CD4-positive, CD25-positive, alpha-beta regulatory T cell (primary cell): ENCODE measurements at places on chromosomes 12 and 14.

DNA sequence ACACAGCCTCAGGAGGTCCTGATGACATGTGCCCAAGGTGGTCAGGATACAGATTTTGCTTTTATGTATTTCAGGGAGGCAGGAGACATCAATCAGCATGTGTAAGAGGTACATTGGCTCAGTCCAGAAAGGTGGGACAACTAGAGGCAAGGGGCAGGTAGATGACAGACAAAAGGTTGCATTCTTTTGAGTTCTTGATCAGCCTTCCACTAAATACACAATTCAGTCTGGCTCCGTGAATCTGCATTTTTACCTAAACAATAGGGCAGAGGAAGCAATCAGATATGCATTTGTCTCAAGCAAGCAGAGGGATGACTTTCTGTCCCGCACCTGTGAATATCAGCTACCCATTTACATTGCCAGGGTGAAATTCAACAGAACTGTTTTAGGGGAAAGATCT, 178.6 kb downstream of the KSR2 start:
- H3K27ac ChIP-seq = no peak overlapping the region
- H3K27me3 ChIP-seq = no peaks in the 10 kb centered on the region
- no peaks in the 10 kb centered on the region for H3K36me3 ChIP-seq
- H3K4me1 ChIP-seq = no peaks in the 10 kb centered on the region
- H3K4me3 ChIP-seq = no peak overlapping the region

DNA sequence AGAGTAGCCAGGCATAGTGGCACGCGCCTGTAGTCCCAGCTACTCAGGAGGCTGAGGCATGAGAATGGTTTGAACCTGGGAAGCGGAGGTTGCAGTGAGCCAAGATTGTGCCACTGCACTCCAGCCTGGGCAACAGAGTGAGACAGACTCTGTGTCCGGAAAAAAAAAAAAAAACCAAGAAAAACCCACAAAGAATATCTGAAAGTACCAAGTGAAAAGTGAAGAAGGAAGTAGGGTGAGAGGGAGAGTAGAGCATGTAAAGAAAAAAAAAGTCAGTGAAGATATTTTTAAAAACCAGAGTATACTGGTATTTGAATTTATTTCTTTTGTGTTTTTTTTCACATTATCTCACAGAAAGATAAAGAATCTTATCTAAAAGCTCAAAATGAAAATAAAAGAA, 43.3 kb upstream of the ISM2 start:
- no peak for DNase-seq
- no peak overlapping the region for H3K27ac ChIP-seq
- no peaks in the 10 kb centered on the region for H3K27me3 ChIP-seq
- peaks cover 2% of the 10 kb centered on the region for H3K4me1 ChIP-seq
- peaks cover 8% of the 10 kb centered on the region for H3K36me3 ChIP-seq
- H3K4me3 ChIP-seq = no peak overlapping the region

DNA sequence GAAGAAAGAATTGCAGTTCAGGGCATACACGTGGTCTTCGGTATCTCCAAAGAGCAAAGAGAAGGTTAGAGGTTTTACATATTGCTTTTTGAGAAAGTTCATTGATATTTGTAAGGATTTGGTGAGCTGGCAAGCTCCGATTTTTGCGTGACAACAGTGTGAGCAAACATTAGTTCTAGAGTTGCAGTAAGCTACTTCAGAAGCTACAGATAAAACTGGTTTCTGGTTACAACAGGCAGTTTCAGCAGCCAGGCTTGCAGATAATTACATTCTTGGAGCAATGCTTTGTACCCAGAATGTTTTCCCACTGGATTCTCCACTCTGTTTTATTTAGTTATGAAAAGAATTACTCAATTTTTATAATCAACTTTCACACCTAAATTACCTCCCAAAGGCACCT, 28.2 kb downstream of the KLRK1 start:
- no peak overlapping the region for H3K27ac ChIP-seq
- H3K4me3 ChIP-seq = no peak overlapping the region
- H3K27me3 ChIP-seq = no peaks in the 10 kb centered on the region
- no peaks in the 10 kb centered on the region for H3K36me3 ChIP-seq
- H3K4me1 ChIP-seq = peaks cover 10% of the 10 kb centered on the region

GRCh38 chr14:51613416-51613815, 38.3 kb upstream of the FRMD6 start:
- H3K4me3 ChIP-seq = no peak overlapping the region
- no peaks in the 10 kb centered on the region for H3K4me1 ChIP-seq
- H3K36me3 ChIP-seq = no peaks in the 10 kb centered on the region
- H3K27me3 ChIP-seq = no peaks in the 10 kb centered on the region
- H3K27ac ChIP-seq = no peak overlapping the region
- DNase-seq = no peak

- no peak for DNase-seq
- H3K27me3 ChIP-seq = no peaks in the 10 kb centered on the region
- no peak overlapping the region for H3K4me3 ChIP-seq
- no peaks in the 10 kb centered on the region for H3K4me1 ChIP-seq
- H3K36me3 ChIP-seq = no peaks in the 10 kb centered on the region
- no peak overlapping the region for H3K27ac ChIP-seq
Observed at GRCh38 chr12:95202691-95203486, 14.4 kb downstream of the FGD6 start.

GRCh38 chr14:34956931-34957330, 25.9 kb upstream of the SRP54 start:
- H3K36me3 ChIP-seq = peaks cover 34% of the 10 kb centered on the region
- H3K27ac ChIP-seq = no peak overlapping the region
- no peaks in the 10 kb centered on the region for H3K27me3 ChIP-seq

DNA sequence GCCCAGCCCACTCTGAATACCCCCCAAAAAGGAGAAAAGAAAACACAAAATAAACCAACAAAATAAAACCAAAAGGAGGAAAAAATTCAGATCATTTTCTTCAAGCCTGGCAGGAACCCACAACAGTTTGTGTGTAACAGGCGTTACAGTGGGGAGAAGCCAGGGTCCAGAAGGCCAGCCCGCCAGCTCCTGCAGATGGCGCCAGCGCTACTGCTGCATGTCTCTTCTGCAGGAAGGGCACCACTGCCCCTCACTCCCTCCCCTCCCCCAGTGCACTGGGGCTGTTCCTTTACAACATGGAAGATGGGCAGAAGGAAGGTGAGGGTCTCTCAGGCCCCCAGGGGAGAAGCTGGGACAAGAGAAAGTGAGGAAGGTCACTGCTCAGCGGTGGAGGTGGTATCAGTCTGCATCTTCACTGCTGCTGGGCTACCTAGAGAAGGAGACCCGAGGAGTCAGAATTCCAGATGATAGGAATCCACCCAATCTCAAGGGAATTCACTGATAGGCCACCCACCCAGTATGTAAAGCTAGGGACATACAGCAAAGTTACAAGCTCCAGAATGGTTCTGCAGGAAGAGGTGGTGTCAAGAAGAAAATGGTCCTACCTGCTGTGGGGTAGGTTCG, 2.3 kb upstream of the NOP2 start:
- H3K4me3 ChIP-seq = no peak overlapping the region
- peak; percentile 28 for DNase-seq
- H3K36me3 ChIP-seq = peaks cover 49% of the 10 kb centered on the region
- H3K4me1 ChIP-seq = peaks cover 21% of the 10 kb centered on the region

DNA sequence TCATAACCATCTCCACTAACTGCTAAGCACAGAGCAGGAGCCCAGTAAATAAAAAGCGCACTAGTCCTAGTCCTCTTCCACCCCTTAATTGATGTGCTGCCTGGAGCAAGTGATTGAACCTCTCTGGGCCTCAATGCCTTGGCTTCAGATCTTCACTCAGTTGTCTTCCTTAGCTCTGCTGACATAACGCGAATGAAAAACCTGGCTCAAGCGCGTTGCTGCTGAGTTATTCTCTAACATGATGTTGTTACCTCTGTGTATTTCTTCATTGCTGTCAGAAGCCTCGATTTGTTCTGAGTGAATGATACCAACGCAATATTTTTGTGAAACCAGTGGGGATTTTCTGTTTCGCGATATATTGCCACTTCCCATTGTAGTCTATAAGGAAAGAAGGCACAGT, 185.1 kb upstream of the CCND2 start:
- H3K4me3 ChIP-seq = no peak overlapping the region
- H3K27me3 ChIP-seq = no peaks in the 10 kb centered on the region
- H3K4me1 ChIP-seq = no peaks in the 10 kb centered on the region
- H3K36me3 ChIP-seq = no peaks in the 10 kb centered on the region

- H3K27me3 ChIP-seq = peaks cover 3% of the 10 kb centered on the region
- no peak overlapping the region for H3K27ac ChIP-seq
- DNase-seq = no peak
- no peaks in the 10 kb centered on the region for H3K36me3 ChIP-seq
- H3K4me1 ChIP-seq = no peaks in the 10 kb centered on the region
- H3K4me3 ChIP-seq = no peak overlapping the region
Observed at GRCh38 chr12:67202011-67202677, 67.0 kb upstream of the CAND1 start.

- no peak overlapping the region for H3K27ac ChIP-seq
- H3K36me3 ChIP-seq = no peaks in the 10 kb centered on the region
- H3K4me1 ChIP-seq = no peaks in the 10 kb centered on the region
- peaks cover 3% of the 10 kb centered on the region for H3K27me3 ChIP-seq
- DNase-seq = no peak
- no peak overlapping the region for H3K4me3 ChIP-seq
Observed at GRCh38 chr12:62679608-62680007, 213.0 kb downstream of the MON2 start.

DNA sequence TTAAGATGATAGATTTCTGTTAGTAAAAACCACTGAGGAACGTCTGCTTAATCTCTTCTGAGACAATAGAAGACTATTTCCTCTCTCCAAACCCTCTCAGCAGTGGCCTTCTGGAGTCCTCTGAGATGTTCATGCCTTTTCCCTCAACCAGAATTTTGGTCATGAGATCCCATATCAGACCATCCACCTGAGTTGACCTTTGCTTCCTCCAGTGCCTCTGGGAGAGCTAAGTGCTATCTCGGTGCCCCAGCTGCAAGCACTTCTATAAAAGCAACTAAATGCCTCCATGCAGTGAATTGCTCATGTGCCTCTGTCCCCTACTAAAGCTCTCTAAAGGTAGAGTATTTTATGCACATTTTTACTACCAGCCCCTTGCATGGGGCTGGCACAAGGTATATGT, 172.8 kb upstream of the BCL2L14 start:
- H3K36me3 ChIP-seq = peaks cover 2% of the 10 kb centered on the region
- H3K4me3 ChIP-seq = no peak overlapping the region
- DNase-seq = no peak
- H3K4me1 ChIP-seq = no peaks in the 10 kb centered on the region

GRCh38 chr12:84727961-84728360, 184.6 kb downstream of the SLC6A15 start:
- no peak for DNase-seq
- no peaks in the 10 kb centered on the region for H3K4me1 ChIP-seq
- H3K36me3 ChIP-seq = no peaks in the 10 kb centered on the region
- no peak overlapping the region for H3K4me3 ChIP-seq
- no peak overlapping the region for H3K27ac ChIP-seq

- peaks cover 13% of the 10 kb centered on the region for H3K36me3 ChIP-seq
- no peak overlapping the region for H3K4me3 ChIP-seq
- peaks cover 52% of the 10 kb centered on the region for H3K4me1 ChIP-seq
Observed at GRCh38 chr14:69657950-69658355, 46.6 kb downstream of the SUSD6 start.

- no peak overlapping the region for H3K27ac ChIP-seq
- no peak for DNase-seq
- H3K4me3 ChIP-seq = no peak overlapping the region
- no peaks in the 10 kb centered on the region for H3K36me3 ChIP-seq
- no peaks in the 10 kb centered on the region for H3K27me3 ChIP-seq
Observed at GRCh38 chr12:124179936-124180607, 114.8 kb upstream of the RFLNA start.

- H3K4me3 ChIP-seq = no peak overlapping the region
- no peaks in the 10 kb centered on the region for H3K36me3 ChIP-seq
- DNase-seq = no peak
- no peak overlapping the region for H3K27ac ChIP-seq
- H3K27me3 ChIP-seq = no peaks in the 10 kb centered on the region
Observed at GRCh38 chr12:3315201-3315661, 175.8 kb upstream of the PRMT8 start.

DNA sequence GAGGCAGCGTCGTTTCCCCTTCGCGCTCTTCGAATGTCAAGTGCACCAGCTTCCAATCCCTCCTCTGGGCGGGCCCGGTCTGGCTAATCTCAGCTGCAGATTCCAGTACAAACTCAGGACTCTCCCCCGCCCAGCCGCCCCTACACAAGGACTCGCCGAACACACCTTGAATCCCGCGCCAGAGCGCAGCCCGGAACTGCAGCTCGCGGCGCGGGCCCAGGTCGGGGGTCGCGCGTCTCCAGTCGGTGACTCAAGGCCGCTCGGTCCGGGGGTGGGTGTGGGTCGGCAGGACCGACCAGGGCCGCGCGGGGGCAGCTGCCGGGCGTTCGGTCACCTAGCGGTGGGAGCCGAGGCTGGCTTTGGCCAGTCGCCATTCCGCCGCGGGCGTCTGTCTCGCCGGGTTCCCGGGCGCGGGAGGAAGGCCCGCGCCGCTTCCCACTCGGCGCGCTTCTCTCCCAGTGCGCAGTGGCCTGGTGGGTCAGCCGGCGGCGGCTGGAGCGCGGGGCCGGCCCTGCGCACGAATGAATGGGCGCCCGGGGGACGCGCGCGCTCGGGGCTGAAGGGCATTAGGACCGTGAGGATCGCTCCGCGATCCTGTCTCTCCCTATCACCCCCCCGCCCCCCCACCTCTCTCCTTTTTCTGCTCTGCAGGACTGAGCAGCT, at the start of gene GALNT16:
TSS of gene GALNT16 (plus strand) at position 632 of the 663 bp plus-strand sequence. CDS start 133 bp downstream, outside the sequence.
- no peak within 1 kb of the TSS for H3K27ac ChIP-seq
- peaks cover 18% of the 10 kb centered on the region for H3K27me3 ChIP-seq
- H3K4me1 ChIP-seq = peaks cover 17% of the 10 kb centered on the region
- DNase-seq = no peak

GRCh38 chr14:79467835-79468234, 743.5 kb downstream of the DIO2 start:
- H3K27ac ChIP-seq = no peak overlapping the region
- no peaks in the 10 kb centered on the region for H3K4me1 ChIP-seq
- no peaks in the 10 kb centered on the region for H3K27me3 ChIP-seq
- no peak for DNase-seq
- no peak overlapping the region for H3K4me3 ChIP-seq

GRCh38 chr12:132514216-132514820, 24.4 kb downstream of the FBRSL1 start:
- no peaks in the 10 kb centered on the region for H3K27me3 ChIP-seq
- no peaks in the 10 kb centered on the region for H3K4me1 ChIP-seq
- no peak for DNase-seq
- H3K4me3 ChIP-seq = no peak overlapping the region
- no peak overlapping the region for H3K27ac ChIP-seq
